ENCODE measurements at places on chromosomes 13 and 19.
A peak's percentile ranks its signal among the peaks of the same experiment; 100 is the strongest.

- peak; percentile 75 for DNase-seq
Measured at GRCh38 chr13:49220036-49220855, at the start of gene MLNR. Gene MLNR, plus strand, starts transcription at chr13:49220338. Its CDS starts 0 bp downstream, at chr13:49220338.

DNA sequence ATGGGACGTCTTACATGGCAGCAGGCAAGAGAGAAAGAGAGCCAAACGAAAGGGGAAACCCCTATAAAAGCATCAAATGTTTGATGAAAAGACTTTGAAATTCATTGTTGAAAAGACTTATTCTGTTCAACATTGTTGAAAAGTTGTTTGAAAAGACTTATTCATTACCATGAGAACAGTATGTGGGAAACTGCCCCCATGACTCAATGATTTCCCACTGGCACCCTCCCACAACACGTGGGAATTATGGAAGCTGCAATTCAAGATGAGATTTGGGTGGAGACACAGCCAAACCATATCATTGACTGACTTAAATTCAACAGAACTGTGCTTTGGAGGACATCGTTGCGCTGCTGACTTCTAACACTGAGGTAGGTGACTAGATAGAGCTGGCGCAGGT, 48.0 kb upstream of the RCBTB2 start:
- no peak for DNase-seq

DNA sequence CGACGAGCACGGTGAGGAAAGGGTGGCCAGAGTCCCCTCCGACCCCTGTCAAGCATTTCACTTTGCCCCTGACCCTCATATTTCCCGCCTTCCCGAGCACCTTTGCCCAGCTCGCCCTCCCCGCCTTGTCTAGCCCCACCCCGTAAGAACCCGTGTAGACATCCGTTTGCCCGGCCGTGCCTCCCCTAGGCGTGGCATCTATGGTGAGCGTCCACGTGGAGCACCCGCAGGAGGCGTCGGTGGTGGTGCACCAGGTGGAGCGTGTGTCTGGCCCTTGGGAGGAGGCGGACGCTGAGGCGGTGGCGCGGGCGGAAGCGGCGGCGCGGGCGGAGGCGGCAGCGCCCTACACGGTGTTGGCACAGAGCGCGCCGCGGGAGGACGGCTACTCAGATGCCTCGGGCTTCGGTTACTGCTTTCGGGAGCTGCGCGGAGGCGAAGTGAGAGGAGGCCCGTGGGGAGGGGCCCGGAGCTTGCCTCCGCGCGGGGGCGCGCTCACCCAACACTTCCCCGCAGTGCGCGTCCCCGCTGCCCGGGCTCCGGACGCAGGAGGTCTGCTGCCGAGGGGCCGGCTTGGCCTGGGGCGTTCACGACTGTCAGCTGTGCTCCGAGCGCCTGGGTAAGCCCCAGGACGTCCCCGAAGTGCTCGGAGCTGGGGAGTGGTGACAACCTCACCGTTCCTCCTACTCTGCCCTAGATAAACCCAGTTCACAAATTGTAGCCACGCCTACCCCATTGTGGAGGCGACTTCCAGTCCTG, 4.2 kb downstream of the LTBP4 start:
- DNase-seq = peak; percentile 78

DNA sequence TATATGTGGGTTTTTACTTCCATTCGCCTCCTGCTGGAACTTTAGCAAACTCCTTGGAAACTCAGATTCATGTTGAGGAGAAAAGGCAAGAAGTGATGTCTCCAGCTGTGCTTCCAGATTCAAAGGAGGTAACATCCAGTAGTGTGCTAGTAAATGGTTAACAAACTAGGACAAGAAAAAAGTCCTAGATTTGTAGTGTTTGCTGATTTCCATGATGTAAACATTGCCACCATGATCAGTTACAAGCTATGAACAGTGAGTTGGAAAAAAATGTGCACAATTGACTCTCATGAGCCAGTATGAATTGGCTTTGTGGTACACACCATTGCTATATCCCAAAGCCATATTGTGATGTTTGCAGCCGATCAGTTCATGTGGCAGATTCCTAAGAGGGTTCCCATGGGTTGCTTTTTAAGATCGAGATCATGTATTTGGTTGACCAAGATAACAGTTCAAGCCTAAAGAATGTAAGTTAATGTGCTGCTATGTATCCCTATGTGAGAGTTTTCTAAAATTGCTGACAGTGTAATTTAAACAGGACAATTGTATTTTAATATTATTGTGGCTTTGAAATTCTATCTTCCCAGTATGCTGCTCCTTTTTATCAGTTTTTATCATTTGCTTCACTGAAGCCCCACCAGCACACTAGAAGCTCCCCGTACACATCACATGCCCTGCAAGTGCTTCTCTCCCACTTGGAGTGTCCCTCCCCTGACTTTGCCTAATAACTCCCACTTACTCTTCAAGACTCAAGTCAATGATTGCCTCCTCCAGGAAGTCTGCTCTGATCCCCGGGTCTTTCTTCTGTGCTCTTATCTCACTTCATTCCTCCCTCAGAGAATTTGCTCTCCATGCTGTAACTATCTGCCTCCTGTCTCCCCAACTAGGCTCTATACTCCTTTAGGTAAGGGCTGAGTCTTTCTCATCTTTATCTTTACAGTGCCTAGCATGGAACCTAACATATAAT, 148.3 kb downstream of the RGCC start:
- DNase-seq = no peak

DNA sequence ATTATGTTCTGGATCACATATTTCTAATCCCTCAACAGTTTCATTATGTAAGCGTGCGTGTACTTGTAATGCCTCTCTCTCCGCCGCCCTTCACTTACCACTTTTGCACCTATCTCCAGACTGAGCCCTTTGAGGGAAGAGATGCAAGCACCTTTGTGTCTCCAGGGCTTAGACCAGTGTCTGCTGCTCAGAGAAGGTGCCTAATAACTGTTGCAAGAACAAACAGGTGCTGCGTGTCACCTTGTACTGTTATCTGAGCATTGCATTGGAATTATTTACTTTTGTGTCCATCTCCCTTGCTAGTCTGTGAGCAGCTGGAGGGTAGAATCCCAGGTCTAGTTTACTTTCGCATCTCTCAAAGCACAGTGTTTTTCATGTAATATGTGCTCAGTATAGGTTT, 156.2 kb downstream of the FLT1 start:
- DNase-seq = no peak

DNA sequence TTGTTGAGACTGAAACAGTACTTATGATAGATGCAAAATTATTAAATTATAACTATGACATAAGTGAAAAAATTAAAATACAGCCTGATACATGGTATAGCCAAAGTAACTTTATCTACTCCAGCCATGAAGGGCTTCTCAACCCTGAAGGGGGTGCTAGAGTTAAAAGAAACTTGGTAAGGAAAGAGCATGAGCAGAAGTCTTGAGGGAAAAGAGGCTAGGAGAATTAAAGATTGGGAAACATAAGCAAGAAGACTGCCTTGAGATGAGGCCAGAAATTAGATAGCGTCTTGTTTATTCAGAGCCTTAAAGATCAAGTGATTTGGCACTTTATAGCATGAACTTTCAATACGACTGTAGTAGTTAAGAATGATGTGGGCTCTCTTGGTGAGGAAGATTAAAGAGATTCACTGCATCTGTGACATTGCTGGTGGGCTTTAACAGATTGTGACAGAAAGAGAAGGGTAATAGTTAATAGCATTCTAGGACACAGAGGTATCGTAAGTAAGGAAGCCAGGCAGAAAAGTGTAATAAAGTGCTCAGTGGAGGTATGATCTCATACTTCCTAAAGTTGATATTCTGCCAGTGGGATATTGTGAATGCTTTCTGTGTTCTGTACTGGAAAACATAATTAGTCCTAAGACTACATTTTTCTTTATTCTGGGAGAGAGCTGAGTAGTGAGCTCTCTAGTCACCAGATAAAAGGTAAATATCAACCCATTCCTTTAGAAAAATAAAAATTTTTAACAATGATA, 385.4 kb upstream of the PRR20A start:
- DNase-seq = no peak

DNA sequence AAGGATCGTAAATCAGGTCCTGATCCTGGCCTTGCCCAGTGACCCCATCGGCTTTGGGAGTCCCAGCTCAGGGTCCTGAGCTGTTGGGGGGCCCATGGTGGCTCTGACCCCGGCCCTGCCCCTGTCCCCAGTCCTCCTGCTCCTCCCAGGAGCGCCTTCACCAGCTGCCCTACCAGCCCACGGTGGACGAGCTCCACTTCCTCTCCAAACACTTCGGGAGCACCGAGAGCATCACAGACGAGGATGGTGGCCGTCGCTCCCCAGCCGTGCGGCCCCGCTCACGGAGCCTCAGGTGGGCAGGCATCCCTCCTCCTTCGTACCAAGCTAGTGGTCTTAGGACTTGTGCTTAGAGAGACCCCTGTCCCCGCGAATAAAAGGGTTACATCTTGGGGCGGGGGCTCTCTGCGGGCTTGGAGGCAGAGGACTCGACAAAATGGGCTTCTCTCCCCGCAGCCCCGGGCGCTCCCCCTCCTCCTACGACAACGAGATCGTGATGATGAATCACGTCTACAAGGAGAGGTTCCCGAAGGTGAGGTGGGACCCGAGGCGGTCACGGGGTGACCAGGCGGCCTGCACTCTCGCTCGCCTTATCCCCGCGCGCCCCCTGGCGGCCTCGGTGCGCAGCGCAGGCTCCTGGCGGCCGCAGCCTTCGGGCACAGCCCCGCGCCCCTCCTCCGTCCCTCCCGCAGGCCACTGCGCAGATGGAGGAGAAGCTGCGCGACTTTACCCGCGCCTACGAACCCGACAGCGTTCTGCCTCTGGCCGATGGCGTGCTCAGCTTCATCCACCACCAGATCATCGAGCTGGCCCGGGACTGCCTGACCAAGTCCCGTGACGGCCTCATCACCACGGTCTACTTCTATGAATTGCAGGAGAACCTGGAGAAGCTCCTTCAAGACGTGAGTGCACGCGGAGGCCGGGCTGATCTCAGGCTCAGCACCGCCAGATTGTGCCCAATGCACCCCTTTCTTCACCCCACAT, 9.1 kb downstream of the MAST1 start:
- peak; percentile 87 for DNase-seq

- DNase-seq = no peak
Measured at GRCh38 chr13:80798576-80799133, 457.7 kb upstream of the SPRY2 start.

DNA sequence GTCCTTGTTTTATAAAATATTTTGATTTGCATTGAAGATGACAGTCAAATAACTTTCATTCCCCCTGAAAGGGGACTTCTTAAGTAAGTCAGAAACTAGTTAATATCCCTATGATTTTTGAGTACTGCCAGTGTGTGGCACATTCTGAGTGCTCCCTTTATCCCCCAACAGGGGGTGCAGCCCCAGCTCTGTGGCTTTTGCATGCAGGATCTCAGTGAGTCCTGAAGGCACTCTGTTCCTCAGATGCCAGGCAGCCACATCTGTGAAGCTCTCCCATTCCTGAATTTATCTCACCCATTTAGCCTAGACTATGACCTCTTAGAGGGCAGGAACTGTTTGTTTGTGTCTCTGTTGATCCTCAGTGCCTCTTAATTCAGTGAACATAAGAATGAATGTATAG, 123.1 kb downstream of the CDK8 start:
- no peak for DNase-seq

GRCh38 chr19:35066691-35067563, 25.4 kb downstream of the HPN start:
- DNase-seq = peak; percentile 53

DNA sequence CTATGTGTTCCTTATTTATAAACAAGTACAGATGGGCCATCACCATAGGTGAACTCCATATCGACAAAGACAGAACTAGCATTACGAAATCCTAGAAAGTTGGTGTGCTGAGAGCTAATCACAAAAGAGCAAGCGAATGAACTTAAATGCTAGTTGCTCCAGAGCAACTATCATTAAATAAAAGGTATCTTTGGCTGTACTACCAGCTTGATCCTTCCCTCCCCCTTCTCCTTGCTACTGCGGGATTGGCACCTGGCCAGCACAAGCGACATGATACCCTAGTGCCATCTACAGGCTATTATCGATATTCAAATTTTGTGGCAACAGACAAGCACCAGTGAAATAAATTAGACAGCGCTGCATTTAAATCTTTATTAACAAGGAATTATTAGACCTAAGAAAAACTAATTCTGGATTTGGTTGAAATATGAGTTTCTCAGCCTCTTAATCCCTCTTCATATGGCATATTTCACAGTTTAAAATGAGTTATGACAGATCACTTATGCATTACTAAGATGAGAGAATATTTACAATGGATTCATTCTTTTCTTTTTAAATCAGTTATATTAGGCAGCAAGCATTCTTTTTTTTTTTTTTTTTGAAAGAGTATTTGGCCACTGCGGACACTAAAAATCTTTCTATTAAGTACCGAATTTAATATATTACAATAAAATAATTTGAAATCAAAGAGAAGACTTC, 5.8 kb downstream of the PCDH9 start:
- DNase-seq = peak; percentile 52

DNA sequence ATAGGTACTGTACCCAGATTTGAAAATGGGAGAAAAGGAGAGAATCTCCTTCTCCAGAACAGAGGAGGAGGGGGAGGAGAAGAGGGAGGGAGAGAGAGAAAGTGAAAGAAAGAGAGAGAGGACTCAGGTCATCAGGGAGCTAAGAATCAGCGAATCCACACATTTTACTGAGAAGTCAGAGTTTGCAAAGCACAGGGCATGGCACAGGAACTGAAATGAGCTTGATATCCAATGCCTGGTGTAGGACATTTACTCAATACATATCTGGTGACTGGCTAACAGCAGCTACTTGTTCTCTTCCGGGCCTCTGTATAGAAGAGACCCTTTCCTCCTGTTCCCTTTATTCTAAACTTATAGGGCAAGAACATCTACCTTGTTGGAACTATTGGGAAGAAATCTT, 375.1 kb downstream of the KLF5 start:
- DNase-seq = no peak

DNA sequence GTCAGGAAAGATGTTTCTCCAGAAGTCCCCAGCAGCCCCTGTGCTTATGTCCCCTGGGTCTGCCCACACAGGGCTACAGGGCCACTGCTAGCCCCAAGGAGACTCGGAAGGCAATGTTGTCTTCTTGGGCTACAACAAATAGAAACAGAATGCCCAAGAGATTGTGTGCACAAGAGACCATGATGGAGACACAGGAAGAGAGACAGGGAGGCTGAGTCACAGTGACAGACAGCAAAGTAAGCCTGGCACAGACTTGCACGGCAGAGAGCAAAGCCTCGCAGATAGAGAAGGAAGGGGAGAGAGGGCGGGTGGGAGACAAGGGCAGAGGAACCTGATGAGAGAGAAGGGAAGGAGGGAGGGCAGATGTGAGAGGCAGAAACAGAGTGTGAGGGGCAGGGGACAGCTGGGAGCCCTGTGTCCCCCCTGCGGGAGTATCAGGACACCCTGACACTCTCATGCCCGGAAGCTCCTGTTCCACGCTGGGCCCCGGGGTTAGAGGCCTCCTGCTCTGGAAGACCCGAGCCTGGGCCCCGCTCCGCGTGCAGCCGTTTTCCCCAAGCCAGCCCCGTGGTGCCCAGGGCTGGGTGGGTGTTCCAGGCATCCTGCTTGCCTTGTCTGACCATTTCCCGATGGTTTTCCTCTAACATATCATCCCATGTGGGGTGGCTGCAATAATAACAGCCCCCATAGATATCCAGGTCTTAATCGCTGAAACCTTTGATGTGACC, 2.7 kb upstream of the PLA2G4C start:
- no peak for DNase-seq

GRCh38 chr13:59352600-59352999, 811.1 kb downstream of the DIAPH3 start:
- no peak for DNase-seq
